ENCODE measurements at places on chromosomes 7 and 10. TPM values are rescaled to one million over a fixed set of nuclear protein-coding genes. Genes with fewer than 3 reads are reported as not detected.

The VCL gene
- 267 TPM for total RNA-seq

The POLR2J3 gene
- 45.5 TPM for total RNA-seq

The MKX gene
- 4.2 TPM for total RNA-seq

The SVOPL gene
- 1.1 TPM for total RNA-seq

The ERVW-1 gene
- 16.5 TPM for total RNA-seq

The INSYN2A gene
- 2.0 TPM for total RNA-seq

The GTF2IRD2 gene
- 27.9 TPM for total RNA-seq

The PRTFDC1 gene
- total RNA-seq = 1.2 TPM

The TAS2R41 gene
- not detected for total RNA-seq

The LIPK gene
- total RNA-seq = not detected

The RAMP3 gene
- total RNA-seq = 17.0 TPM
